ENCODE measurements at places on chromosomes 12 and 14.

- DNase-seq = no peak
Observed at GRCh38 chr12:49887091-49887490, 16.6 kb downstream of the FAIM2 start.

DNA sequence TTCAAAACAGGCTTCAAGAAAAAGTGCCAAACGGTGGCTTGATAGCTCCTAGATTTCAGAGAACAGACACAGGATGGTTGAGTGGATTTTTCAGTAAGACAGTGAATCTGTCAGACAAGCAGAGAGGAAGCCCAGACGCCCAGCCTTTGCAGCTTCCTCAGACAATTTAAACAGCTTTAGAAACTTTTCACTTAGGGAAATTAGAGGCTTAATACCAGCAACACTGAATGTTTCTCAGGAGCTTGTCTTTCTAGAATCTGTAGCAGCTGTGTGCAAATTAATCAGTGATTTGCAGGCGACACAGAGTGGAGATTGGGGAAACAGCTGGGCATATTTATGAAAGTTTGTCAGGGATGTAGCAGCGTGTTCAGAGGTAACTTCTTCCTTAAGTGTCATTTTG is 362.1 kb downstream of the GALC start:
- DNase-seq = no peak

GRCh38 chr12:87883806-87884205 is 145.4 kb downstream of the C12orf50 start:
- DNase-seq = no peak

DNA sequence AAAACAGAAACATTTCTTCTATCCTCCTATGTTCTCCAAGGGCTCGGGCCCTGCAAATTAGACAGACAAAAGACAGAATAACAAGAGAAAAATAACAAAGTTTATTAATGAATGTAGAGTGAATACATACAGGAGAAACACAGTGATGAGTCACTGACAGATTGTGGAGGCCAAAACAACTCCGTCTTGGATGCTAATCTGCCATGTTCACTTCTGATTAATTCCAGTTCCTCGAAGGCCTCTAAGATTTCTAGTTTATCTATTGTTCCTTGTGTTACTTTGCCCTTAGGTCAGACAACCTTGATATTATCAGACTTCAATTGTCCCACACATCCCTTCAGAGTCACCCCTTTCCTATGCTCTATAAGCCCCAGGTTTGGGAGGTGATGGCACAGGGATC is 26.8 kb upstream of the NEDD1 start:
- no peak for DNase-seq

DNA sequence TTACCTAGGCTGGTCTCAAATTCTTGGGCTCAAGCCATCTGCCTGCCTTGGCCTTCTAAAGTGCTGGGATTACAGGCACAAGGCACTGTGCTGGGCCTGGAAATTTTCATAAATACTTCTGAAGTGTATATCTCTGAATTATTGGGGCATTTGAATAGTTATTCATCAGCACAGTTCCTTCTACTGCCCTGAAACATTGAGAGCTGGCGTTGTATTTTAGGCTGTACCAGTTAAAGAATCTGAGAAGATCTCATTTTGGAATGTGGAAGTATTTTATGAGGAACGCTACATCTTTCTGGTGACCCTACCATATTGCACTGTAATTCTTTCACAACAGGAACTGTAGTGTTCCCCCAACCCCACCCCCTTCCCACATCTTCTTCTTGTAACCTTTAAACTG is 349.0 kb upstream of the RGS6 start:
- peak; percentile 45 for DNase-seq

DNA sequence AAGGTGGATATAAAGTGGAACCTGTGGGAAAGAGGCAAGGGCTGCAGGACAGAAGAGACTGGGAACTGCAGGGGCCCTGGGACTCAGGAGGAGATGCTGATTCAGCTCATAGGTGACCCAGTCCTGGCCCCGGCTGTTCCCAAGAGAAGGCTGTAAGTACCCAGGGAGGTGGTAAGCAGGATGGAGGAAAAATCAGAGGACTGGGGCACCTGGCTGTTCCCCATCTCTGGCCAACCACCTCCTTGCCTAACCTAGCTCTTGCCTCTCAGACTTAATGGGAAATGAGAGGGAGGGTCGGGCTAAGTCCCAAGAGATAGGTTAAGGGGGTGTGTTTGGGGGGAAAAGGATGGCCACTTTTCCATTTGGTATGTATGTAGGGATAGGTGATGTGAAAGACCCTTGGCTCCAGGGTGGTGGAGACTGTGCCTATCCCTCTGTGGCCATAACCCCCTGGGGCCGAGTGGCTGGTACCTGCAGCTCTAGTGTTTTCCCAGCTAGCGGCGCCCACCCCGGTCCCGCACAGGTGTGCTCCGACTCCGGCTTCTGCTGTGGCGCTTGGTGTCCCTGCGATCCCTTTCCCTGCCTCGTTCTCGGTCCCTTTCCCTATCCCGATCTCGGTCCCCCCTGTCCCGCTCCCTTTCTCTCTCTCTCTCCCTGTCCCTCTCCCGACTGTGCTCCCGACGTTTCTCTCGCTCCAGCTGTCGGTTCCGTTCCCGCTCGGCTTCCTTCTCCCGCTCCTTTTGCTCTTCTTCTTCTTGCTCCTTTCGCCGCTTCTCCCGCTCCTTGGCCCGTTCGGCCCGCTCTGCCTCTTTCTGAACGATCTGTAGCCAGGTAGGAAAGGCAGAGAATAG is 1.6 kb upstream of the CDH24 start:
- no peak for DNase-seq

DNA sequence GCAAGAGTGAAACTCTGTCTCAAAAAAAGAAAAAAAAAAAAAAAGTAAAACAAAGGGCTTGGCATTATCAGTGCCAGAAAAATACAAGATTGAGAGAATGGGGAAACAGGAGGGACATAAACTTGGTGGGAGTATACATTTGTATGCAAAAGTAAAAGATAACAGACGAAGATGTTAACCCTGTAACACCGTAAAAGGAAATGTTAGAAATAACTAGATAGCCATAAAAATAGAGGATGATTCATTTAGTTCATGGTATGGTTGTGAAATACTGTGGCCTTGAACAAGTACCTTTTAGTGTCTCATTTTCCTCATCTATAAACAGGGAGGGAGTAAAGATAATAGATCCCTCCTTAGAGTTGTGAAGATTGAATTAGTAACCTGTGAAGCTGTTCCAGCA is 33.3 kb downstream of the ATP2A2 start:
- DNase-seq = peak; percentile 68

GRCh38 chr14:105528586-105529318 is 2.4 kb downstream of the TMEM121 start:
- DNase-seq = no peak

- DNase-seq = no peak
Observed at GRCh38 chr12:53004178-53004577, 2.1 kb upstream of the EIF4B start.

- DNase-seq = no peak
Observed at GRCh38 chr12:22828066-22828465, 203.1 kb downstream of the ETNK1 start.

DNA sequence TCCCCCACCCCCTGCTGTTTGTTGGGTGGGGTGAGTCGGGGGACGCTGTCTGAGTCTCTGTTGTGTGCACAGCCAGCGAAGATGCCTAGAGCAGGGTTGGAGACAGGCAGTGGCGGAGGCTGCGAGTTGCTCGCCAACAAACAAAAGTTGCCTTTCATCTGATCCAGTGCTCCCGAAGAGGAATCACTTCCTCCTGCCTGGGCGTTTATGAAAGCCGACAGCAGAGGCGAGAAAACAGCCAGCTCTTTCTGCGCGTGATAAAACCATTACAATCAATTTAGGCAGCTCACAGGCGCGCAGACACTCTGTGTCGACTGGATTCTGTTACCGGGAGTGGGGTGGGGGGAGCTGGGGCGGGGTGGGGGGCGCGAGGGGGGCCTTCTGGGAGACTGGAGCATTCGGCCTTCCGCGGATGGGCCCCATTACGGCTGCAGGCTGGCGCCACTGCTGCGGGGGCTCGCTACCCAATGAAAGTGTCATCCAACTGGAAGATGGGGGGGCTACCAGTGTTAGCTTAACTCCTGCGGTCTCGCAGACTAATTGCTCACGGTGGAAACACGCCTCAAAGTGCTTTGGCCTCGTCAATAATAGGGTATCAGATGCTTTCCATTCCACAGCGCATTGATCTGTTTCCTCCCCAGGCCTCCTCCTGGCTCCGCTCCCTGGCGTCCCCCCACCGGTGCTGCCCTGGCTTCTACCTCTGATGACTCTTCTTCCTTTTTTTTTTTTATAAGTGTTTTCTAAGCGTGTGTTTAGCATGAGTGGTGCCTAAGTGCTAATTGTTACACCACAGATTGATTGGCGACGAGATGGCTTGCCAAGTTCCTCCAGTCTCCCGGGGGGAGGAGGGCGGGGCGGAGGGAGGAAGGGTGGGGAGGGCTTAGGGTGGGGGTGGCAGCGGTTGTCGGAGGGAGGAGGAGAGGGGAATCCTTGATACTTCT is 678.4 kb downstream of the MED13L start:
- no peak for DNase-seq

DNA sequence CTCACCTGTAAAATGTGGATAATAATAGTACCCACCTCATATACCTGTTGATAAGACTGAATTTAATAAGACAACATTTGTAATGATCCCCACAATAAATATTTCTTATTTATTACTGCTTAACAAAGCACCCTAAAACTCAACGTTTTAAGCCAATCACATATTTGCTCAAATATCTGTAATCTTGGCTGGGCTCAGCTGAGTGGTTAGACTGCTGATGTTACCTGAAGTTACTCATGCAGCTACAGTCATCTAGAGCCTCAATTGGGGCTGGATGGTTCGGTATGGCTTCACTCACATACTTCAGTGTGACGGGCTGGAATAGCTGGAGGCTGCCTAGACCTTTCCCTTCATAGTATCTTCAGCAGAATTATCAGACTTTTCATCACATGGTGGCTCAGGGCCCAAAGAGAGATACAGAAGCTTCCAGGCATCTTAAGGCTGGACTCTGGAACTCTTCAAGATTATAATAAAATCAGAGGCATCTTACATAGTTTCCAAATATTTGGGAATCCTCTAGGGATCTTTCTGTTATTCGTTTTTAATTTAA is 4.3 kb upstream of the OR5AU1 start:
- DNase-seq = no peak

DNA sequence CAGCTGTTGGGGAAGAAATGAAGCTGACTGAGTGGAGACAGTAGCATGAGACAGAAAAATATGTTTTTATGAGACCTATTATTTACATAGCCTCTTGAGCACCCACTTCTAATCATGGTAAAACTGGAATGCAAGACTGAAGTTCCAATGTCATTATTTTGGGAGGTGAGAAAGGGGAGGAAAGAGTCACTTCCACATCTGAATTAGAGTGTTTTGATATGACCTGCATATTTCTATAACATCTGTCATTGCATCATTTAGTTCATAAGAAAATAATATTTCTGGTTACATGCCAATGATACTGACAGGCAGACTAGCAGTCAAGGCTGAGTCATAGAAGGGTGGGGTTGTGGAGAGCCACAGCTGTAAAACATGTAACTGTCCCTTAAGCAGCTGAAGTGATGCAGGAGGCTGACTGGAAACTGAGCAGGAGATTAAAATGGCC is 26.7 kb downstream of the NTN4 start:
- DNase-seq = peak; percentile 1

DNA sequence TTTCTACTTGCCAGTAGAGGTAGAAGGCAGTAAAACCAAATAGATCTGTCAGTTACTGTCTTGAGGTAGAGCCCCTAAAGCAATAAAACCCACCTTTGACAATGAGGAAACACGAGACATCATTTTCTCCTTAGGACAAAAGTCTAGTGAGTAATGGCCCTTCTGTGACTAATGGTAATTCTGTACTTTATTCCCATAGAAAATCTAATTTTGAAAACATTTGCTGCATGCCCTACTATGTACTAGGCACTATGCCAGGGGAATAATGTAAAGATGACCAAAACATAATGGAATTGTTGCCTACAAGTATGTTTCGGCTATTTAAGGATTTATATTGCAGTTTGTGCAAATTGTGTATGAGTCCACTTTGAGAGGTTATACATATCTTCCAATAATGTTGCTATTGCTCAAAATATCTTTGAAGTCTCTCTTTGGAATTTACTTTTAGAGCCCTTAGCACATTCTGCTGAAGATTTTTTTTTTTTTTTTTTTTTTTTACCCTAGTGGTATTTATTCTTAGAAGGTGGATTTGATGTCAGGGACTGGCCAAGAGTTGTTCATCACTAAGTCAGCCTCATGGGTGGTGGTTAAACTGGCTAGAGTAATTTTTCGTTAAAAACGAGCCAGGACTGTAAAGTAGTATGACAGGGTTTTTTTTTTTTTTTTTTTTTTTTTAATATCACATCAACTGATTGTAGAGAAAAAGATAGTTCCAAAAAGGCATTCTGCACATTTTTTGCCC is 109.7 kb downstream of the CRADD start:
- no peak for DNase-seq

- DNase-seq = no peak
Observed at GRCh38 chr14:105867961-105868599, 341.7 kb downstream of the TMEM121 start.

GRCh38 chr12:51922762-51923505 is 15.6 kb downstream of the ACVRL1 start:
- DNase-seq = peak; percentile 97

GRCh38 chr12:39413836-39414771 is 28.8 kb downstream of the KIF21A start:
- DNase-seq = no peak

DNA sequence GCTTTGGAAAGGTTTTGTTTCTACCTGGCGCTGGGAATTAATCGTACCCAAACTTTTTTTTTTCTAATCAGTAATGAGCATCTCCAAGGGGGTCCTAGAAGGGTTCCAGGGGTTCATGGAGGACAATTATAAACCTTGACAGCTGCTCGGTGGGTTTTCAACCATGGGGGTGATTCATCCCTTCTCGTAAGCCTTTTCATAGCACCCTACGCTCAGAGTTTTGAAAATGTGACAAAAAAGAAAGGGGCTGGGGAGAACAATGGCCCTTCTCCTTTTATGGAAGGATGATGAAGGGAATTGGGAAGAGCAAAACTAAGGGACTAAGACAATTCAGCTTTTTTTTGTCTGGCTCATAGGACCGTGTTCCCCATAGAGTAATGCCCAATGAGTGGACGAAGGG is 196.7 kb downstream of the ZFP36L1 start:
- DNase-seq = no peak

GRCh38 chr14:94989417-94989816 is 167.9 kb downstream of the DICER1 start:
- DNase-seq = no peak

DNA sequence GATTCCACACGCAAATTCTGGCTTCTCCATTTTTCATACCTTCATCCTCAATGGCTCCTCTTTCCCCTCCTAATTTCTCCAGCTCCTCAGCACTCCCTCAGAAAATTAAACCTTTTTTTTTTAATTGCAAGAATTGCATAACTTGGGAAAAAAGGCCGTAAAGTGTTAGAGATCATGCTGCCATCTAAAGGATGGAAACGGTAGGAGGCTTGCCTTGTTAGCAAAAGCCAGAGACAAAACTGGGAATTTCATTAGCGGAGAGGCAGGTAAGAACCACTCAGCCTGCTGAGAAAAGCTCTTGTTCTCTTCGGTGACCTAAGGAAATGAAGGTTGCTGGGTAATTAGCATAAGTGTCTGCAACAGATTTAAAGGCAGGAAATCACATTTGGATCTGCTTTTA is 204.3 kb downstream of the AEBP2 start:
- peak; percentile 6 for DNase-seq
